ENCODE measurements at places on chromosomes 6 and 20.

GRCh38 chr6:27303613-27304272 is 8.3 kb downstream of the POM121L2 start:
- no peak for DNase-seq

DNA sequence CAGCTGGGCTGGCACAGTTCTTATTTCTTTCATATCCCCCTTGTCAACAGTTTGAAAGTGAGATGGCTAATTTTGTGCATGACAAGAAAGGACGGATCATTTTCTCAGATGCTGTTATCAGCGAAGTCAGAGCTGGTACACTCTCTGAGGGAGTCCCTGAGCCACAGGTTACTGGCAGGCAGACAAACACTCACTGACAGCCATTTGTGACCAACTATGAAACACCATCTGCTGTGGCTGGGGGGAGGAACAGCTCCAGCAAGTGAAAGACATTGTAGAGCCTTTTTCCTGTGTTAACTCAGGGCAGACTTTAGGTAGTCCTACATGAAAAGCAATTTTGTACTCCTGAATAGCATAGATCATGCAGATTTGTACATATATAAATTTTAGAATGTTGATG is 22.2 kb downstream of the OLIG3 start:
- no peak for DNase-seq

GRCh38 chr6:166541876-166542579 is 44.5 kb downstream of the RAMACL start:
- no peak for DNase-seq

DNA sequence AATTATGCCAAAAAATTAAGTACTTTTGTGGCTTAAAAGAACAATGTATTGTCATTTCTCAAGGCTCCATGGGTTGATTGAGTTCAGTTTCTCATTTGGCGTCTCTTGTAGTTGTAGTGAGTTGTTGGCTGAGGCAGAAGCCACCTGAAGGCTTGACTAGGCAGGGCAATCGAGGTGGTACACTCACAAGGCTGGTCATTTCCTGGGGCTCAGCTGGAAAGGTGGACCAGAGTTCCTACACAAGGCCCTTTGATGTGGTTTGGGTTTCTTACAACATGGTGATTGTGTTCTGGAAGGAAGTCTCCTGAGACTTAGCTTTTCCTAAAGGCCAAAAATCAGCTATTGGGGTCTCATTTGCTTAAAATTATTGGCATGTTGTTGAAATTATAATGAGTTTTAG is 22.6 kb downstream of the MAS1 start:
- no peak for DNase-seq

DNA sequence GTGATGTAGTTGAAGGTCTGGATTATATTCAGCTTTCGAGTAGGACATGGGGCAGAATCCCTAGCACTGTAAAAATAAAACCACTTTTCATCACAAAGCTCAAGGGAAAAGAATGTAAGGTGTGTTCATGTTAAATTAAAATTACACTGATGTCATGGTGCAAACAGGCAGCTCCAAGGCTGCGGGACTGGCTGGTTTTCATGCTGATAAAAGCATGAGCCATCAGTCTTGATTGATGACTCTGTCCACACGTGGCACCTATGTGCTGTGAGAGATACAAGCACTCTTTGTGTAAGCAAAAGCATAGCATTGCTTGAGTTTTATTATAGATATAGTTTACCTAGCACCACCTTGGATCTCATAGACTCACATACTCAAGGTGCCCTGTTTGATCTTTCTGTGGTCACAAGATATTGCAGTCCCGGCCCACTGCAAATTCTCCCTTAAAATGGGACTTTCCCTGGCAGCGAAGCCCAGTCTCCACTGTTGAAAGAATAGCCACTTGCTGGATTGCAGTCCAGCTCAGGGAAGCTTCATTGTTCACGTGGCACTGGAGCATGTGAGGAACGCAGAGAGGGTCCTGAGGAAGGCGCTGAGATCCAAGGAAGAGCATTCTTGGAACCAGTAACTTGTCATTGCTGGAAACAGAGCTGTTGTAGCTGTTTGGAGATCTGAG is 90.6 kb downstream of the TIAM2 start:
- DNase-seq, result no peak

DNA sequence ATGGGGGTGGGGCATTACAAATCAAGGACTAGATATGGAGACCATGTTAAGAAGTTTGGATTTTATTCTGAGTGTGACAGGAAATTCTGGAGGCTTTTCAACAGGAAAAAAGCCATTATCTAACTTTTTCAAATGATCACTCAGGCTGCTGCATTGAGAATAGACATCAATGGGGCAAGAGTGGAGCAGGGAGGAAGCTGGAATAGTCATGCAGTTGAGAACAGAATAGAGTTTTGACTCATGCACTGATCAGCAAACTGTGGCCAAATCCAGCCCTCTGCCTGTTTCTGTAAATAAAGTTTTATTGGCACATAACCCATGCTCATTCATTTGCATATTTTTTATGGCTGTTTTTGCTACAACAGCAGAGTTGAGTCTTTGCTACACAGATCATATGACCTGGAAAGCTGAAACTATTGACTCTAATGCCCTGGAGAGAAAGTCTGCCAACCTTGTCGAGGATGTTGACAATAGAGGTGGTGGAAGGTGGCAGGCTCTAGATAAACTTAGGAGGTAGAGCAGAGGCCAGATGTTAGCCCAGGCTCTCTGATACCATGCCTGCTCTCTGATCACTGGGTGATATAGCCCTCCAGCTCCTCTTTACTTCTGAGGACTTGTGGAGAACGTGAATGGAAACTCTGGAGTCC is 441.8 kb downstream of the PTPRT start:
- no peak for DNase-seq

DNA sequence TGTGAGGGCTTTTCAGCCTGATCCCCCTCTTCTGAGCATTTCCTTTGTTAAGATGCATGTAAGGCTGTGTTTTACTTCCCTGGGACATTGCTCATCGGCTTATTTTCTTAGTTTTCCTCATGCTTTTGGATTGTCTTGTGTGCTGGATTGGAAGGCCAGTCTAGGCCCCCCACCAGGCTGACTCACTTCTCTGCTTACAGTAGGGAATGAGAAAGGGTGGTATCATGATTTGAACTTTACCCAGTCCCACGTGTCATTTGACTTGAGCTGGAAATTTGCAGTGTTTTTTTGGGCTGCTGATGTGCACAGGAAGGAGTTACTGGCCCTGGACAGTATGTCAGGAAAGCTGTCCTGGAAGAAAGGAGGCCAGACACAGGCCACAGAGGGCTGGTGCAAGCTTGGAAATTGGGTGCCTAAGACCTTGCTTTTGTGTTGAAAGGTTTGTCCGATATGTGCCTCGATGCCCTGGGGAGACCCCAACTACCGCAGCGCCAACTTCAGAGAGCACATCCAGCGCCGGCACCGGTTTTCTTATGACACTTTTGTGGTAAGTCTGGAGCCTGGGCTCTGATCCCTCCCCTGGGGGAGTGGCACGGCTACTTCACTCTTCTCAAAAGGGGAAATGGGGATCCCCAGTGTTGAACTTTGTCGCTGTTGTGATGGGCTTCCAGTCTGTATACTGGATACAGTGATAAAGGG is 12.8 kb downstream of the RNF114 start:
- DNase-seq, result no peak

DNA sequence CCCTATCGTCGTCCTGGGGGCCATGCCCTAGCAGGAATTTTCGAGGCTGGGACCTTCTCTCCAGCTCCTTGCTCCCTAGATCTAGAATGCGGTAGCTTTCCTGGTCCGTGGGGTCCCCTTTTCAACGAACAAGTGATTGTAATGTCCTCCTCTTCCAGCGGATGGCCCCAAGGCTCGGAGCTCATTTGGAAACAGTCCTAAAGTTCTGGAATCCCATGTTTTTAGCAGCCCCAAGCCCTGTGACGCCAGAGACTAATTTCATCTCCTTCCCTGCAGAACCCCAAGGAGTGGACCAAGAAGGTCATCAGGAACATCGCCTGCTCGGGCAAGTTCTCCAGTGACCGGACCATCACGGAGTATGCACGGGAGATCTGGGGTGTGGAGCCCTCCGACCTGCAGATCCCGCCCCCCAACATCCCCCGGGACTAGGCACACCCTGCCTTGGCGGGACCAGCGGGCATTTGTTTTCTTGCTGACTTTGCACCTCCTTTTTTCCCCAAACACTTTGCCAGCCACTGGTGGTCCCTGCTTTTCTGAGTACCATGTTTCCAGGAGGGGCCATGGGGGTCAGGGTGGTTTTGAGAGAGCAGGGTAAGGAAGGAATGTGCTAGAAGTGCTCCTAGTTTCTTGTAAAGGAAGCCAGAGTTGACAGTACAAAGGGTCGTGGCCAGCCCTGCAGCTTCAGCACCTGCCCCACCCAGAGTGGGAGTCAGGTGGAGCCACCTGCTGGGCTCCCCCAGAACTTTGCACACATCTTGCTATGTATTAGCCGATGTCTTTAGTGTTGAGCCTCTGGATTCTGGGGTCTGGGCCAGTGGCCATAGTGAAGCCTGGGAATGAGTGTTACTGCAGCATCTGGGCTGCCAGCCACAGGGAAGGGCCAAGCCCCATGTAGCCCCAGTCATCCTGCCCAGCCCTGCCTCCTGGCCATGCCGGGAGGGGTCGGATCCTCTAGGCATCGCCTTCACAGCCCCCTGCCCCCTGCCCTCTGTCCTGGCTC is 48.5 kb downstream of the PYGB start:
- no peak for DNase-seq

- DNase-seq, result no peak
Measured at GRCh38 chr6:43773050-43773979, 3.3 kb downstream of the VEGFA start.

DNA sequence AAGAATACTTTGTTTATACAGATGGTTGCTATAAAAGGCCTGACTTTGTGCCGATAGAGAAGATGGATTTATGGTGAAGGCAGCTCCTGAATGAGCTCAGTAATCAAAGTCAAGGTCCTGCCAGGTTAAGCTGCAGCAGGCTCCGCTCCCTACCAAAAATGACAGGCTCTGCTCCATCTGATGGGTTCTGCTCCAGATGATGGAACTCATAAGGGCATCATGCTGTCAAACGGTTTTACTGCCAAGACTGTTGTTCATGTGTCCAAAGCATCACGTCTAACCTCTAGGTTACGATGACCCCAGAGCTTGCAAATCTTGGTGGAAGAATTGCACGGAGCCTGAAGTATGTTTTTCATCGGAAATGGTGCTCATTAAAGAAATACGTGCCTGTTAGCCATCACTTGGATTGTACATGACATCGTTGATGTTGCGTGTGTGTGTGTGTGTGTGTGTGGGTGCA is 19.2 kb upstream of the PTGIS start:
- DNase-seq, result no peak

DNA sequence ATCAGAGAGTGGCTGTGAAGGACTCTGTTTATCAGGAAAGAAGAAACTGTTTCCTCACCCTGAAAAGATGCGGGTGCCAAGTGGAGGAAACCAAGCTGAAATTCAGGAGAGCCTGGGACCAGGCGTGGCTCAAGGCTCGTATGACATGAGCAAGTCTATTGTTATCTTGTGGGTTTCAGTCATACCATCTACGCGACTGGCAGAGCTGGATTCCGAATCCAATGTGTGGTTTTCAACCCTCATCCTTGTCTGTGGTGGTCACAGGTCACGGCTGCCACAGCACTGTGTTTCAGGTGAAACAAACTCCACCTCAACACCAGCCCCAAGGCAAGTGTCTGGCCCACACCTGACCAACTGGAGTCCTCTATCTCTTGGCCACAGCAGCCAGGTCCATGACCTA is 9.1 kb downstream of the MC3R start:
- DNase-seq, result no peak

DNA sequence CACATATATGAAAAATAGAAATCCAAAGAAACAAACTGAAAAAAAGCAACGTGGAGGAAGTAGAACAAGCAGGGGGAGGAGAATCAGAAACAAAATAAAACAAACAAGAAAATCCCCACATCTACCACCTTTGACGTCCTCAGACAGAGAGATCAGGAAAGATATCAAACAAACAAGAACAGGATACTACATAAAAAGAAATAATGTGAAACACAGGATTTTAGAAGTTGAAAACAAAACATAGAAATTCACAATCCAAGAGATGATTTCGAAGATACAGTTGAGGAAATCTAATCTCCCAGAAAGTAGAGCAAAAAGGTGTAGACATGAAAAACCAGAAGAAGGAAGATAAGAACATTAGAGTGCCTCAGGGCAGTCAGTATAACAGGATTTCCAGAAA is 121.2 kb downstream of the FOXC1 start:
- no peak for DNase-seq

Measured in mesothelial cell of epicardium (in vitro differentiated cells).